ENCODE measurements at places on chromosomes 5 and 9.

DNA sequence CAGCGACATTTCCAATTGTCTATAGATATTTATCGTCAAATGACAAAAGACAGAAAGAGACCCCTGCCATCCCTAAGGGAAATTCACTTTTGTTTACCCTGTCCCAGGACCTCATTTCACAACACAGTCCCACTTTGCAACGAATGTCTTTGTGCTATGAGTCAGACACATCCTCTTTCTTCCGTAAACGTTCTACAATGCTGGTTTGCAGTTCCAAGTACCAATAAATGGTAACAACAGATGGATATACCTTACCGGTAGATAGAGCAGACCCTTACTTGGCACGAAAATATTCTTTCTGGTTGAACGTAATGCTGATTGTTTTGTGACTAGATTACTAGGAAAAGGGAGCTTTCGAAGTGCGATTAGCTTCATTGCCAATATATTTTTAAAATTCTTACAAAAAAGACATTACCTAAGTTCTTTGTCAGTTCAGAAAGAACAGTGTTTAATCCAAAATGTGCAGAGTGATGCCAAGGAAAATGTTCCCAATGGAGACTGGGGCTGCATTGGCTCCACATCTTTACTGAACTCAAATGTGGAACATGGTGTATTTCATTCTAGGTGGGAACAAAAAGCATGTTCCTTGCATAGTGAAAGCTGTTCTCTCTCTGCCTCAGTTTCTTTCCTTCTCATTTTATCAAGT, 202.5 kb upstream of the SLC27A6 start:
- no peak for DNase-seq

- no peak for DNase-seq
These were observed 63.4 kb downstream of the DIRAS2 start for GRCh38 chr9:90579181-90579580.

- DNase-seq = no peak
These were observed 490.0 kb upstream of the PIK3R1 start for GRCh38 chr5:67725604-67726003.

GRCh38 chr5:140363631-140364471, 3.9 kb downstream of the SLC4A9 start:
- no peak for DNase-seq

GRCh38 chr5:68830377-68830898, 263.4 kb upstream of the SLC30A5 start:
- no peak for DNase-seq

DNA sequence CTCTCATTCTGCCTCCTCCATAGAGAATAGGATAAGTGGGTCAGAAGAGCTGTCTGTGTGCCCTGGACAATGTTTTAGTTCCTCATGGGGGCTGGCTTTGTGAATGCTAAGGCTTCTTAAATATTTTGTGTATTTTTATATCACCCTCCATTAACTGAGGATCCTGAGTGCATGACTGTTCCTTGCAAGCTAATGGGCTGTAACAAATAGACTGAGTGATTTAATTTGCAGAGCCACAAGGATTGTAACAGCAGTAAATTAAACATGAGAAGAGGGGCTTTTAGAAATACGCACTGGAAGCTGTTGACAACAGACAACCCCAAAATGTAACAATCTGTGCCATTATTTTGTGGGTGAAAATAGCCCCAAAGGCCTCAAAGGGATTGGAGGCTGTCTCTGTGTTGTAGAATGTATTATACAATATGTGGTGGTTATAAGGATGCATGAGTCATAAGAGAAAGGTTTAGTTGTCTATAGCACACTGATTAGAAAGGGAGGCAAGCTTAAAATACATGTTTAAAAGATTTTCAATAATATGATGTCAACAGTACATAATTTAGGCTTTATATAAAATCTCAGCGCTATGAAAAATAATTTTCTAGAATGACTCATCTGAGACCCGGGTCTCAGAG, 152.7 kb upstream of the ACTBL2 start:
- DNase-seq = no peak

DNA sequence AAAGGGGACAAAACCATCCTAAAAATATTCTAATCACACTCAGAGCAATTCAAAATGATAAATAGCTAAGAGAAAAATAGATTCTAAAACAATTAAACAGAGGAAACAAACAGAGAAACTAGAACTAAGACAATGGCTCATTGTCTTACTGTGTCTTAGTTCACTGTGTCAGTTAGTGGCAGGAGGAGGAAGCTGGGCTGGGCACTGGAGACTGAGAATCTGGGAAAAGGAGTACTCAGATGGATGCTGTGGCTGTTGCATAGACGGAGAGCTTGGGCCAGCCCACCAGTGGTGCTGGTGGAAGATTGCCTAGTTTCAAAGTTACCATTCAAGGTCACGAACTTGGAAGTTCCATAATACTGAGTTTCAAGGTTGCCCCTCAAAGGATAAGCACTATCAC, 94.7 kb upstream of the IFNK start:
- DNase-seq = no peak

DNA sequence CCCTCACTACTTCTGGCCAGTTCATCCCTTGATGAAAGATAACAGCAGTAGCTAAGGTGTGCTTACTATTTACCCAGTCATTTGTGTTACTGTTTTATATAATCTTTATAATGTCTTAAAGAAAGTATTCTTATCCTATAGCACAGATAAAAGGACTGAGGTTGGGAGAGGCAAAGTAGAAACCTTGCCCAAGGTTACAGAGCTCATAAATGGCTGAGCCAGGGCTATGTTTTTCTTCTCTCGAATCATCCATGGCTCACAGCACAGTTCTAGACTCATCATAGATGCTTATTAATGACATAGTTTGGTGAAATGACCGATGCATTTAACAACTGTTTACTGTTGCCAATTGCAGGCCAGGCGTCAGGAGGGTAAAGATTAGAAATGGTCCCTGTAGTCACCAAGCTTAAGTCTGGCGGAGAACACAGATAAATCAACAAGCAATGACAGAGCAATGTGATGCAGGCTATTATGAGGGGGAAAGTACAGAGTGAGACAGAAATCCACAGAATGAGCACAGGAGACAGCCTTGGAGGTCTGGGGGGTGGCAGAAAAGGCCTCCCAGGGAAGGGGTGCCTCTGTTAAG, 65.6 kb upstream of the ZNF622 start:
- no peak for DNase-seq

- no peak for DNase-seq
These were observed 9.7 kb downstream of the PCDH1 start for GRCh38 chr5:141868541-141868940.

DNA sequence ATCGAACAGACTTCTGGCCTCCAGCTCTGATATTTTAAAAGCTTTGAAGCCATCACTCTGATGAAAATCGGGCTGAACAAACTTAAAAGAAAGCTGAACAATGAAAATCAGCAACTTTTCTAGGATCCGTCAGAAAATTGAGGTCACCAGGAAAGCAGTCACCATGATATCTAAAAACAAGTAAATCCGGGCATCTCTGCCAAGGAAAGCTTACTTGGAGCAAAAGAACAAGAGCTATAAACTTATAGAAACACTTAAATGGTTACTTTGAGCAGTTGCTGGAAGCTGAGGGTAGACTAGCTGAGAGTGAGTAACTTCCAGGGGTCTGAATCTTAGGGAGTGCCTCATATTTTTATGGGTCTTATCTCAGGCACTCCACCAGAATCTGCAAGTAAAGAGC, 1043.0 kb upstream of the CDH18 start:
- DNase-seq = no peak

Data from SIG-M5 (cell line).